ENCODE measurements at places on chromosomes 1 and 21.

DNA sequence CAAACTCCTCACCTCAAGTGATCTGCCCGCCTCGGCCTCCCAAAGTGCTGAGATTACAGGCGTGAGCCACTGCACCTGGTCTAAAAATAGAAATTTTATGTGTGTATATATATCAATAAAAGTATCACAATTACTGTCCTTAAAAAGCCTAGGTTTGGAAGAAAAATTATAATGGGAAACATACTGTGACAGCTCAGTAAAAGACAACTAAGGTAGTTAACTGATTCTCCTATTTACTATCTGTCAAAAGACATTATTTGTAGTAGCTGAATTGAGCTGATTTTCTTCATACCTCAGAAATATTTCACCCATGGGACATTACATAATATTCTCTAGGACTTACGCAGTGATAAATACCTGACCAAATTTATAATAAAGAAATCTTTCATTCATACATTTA lies 122.5 kb downstream of the SMYD3 start:
- no peak for DNase-seq

GRCh38 chr1:54249819-54250435 lies 50.0 kb downstream of the MRPL37 start:
- peak; percentile 80 for DNase-seq

GRCh38 chr1:231973830-231974229 lies 347.2 kb downstream of the DISC1 start:
- no peak for DNase-seq

GRCh38 chr1:228263636-228264035 lies 55.8 kb downstream of the OBSCN start:
- no peak for DNase-seq

DNA sequence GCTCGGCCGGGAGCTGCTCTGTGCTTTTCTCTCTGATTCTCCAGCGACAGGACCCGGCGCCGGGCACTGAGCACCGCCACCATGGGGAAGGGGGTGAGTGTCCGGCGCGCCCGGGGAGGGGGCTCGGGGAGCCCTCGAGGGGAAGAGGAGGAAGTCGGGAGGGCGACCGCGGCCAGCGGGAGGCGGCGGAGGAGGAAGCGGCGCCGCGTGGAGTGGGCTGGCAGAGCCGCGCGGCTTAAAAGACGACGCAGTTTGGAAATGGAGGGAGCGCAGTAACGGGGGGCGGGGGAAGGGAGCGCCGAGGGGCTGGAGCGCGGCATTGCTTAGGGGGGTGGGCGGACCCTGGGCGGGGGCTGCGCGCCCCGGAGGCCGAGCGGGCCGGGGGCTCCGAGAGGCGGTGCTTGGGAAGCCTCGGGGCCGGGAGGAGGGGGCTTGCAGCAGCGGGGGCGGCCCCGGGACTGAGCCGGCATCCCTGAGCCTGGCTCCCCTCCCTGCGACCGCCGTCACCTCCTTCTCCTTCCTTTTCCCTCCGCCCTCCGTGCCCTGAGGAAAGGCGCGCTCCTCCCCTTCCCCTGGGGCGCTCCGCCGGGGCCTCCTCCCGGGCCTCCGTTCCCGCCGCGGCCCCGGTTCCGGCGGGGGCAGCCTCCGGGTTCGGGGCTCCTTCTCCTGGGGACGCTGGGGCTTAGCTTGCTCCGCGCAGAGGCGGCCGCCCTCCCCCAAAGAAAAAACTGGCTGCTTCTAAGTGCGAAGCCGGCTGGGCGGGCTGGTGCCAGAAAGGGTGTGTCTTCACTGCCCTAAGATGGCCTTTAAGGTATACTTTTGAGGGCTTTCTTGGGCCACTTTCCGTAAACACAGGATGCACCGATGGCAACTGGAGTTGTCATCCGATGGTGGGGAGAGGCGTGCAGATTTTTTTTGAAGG lies 648 bp downstream of the ATP1A1 start:
- peak; percentile 57 for DNase-seq

DNA sequence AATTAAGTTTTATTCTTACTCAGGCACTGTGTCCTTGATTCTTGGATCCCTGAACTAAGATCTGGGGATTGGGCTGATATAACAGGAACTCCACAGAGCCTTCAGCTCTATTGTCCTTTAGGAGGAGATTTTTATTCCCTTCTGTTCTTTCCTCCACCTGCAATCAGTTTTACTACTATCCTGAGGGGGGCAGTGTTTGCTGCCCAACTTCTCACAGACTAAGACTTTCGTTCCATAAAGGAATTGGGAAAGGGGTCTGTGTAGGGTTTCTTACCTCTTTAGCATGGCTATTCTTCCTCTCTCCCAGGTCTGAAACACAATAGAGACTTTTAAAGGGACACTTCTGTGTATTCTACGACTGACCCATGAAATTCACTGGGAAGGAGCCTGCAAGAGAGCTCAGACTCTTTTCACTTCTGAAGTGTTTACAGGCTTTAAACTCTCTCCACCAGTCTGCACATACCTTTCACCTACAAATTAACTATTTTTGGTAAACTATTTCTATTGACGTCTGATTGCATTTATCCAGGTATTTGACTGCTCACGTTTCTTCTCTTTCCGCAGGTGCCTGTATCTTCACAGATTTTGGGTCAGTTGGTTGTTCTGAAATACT lies 103.3 kb upstream of the DEPDC1 start:
- DNase-seq = peak; percentile 4

GRCh38 chr1:157992031-157992832 lies 1.2 kb upstream of the KIRREL1 start:
- peak; percentile 69 for DNase-seq
